ENCODE measurements at places on chromosomes 11 and 22.

DNA sequence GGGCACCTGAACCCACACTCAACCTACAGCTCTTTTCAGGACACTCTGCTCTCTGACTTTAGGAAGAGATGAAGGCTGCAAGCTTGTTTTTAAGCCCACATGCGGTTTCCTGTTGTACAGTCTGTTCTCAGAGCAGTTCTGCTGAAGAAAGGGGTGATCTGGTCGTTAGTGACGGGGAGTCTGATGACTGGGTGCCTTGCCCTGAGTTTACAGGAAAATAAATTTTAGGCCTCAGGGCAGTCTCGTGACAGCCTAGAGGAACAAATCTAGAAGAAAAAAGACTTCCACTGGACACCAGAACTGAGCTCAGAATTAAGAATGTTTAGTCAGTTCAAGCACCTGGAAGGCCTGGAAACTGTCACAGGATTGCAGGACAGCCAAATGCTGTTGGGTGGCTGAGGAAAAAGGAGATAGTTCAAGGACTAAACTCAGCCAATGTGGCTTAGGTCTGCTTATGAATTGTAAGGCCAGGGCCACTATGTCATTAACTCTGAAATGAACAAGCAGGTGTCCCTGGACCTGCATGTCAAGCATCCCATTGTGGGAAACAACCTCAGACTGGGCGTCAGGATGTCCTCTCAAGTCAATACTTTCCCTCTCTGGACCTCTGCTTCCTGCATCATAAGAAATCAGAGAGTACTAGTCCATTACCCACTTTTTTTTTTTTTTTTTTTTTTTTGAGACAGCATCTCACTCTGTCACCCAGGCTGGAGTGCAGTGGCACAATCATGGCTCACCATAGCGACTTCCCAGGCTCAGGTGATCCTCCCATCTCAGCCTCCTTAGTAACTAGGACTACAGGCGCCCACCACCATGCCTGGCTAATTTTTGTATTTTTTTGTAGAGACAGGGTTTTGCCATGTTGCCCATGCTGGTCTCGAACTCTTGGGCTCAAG lies 5.7 kb downstream of the PIK3IP1 start:
- DNase-seq: no peak

GRCh38 chr22:42282943-42283277 lies 12.5 kb upstream of the TCF20 start:
- DNase-seq: peak; percentile 25

DNA sequence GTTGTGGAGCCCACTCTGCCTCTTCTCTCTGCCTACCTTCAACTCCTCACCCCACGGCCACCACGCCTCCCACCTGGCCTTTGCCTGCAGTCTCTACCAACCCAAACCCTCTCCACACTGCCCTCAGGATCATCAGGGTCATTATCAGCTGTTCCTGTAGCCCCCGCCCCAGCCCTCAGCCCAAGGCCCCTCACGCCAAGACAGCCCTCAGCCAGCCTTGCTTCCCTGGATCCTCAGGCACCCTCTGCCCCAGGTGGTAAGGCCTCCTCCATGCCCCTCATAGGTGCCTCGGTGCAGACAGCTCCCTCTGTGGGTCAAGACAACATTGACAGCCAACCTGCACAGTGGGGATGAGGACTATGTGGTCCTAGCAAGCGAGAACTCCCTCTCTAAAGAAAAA lies 1.7 kb downstream of the SBF1 start:
- no peak for DNase-seq

DNA sequence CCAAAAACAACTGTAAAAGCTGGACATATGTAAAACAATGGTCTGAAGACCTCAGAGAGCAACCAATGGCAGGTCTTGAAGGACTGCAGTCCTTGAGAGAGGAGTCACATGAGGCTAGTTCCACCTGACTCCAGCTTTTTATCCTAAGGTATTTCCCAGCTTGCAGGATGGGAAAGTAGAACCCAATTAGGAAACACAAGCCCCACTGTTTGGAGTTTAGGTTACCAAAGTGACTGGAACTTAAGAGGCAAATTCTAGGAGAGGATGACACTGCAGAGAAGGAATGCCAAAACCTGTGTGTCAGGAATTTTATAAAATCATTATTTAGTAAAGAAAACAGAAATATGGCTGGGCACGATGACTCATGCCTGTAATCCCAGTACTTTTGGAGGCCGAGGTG lies 18.4 kb downstream of the OR2AT4 start:
- no peak for DNase-seq

DNA sequence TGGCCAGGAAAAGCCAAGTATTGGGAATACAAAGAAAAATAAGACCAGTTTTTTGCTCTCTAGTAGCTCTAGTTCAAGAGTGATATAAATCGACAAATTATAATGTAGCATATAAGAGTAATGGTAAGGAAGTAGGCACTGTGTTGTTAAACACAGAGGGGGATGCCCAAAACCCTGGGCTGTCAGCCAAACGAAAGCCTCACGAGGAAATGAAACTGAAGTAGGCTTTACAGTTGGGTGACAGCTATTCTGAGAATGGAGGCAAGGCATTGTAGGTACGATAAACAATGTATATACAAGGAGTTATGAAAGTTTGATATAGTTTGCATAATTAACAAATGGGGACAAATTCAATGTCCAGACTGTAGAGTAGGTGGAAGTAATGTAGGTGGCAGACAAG lies 176.4 kb downstream of the FAM181B start:
- DNase-seq: no peak

GRCh38 chr11:33391893-33392251 lies 134.7 kb downstream of the HIPK3 start:
- no peak for DNase-seq

DNA sequence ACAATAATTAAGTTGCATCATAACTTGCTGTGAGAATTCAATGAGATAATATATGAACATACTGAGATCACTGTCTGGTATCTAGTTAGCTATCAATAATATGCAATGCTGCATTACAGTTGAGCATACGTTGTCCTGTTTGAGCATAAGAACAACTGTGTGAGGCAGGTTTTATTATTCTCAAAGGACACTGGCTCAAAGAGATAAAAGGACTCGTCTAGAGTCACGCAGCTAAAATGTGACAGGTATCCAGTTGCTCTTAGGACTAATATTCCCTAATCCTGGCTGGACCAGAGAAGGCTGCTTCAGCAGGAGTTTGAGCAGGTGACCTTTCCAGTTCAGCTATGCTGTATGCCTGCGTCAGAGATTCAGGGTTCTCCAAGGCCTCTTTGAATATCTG lies 92.5 kb downstream of the PLEKHA7 start:
- no peak for DNase-seq

DNA sequence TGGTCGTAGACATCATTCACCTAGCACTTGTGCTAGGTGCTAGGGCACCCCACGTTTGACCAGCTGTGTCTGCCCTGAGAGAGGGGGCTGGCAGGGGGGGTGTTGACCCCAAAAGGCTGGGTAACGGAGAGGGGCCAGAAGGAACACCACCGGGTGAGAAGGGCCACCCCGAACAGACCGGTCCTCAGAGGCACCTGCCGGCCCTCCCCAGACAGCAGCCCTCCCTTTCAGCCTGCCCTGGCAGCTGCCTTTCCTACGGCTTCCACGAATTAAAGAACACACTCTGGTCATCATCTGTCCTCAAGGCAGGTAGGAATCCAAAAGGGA lies 977 bp upstream of the KCNJ5 start:
- no peak for DNase-seq

DNA sequence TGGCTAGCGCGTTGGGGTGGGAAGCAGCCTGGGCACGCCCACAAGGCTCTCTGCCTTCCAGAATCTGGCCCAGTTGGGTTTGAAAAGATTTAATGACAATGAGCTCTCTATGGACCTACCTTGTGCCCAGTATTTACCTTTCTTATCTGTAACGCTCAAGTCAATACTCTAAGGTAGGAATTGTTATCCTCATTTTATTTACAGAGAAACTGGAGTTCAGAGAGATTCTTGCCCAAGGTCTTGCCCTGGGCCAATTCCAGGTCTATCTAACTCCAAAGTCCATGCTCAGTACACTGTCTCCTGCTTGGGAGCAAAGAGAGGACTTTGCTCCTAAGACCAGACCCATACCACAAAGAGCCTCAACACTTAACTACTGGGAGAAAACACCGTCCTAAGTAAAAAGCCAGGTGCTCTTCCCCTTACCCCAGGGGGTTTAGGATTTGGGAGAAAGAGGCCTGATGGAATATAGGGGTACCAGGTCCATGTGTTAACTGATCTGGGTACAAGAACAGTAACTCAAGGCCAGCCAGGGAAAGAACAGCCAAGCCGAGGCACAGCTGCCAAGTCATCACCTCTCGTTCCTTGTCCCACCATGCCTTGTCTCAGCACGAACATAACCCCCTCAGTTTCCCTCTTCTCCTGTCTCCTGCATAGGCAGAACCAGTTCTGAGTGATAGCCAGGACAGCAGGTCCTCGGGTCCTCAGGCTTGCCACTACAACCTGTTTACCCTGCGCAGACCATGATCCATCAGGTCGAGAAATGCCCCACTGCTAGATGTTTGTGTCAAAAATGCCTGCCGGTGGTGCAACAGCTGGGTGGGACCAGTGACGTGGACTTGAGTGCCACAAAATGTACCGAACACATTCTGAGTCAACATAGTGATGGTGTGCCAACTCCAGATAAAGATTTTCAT lies 14.6 kb downstream of the APOA4 start:
- no peak for DNase-seq

GRCh38 chr22:33654173-33654895 lies 265.9 kb downstream of the LARGE1 start:
- no peak for DNase-seq

DNA sequence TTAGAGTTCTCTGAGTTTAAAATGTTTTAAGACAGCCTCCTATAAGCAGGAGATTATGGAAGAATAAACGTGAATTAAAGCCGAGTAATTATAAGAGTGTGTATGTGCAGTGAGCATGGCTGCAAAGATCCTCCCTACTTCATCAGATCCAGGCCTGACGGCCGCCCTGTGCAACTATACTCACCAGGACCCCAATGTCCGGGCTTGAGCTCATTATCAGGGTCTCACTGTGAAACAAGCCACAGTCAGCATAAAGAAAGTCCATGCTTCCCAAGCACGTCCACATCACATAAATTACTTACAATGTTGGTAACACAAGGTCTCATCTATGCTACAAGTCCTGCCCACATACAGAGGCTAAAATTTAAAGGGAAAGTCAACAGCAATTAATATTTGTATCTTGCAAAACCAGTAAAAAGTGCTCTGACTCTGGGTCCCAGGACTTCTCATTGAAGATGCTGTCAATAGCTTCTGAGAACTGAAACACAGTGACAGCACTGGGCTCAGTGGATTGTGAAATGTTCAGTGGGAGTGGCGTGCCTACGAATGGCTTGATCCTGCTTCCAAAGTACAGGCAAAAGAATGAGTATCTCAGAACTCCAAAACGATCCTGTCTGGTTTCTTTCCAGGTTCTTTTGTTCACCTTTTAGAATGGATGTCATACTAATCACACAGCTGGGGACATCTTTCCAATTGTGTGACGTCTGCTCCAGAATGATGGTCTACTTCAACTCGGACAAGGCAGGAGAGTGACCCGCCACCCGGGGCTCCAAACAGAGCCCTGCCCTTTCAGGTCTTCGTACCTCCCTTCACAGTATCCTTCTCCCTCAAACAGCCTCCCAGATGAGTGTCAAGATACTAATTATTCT lies 72.1 kb upstream of the ARFGAP3 start:
- no peak for DNase-seq

- DNase-seq: no peak
Observed at GRCh38 chr11:24240496-24241175, 256.2 kb upstream of the LUZP2 start.

- DNase-seq: no peak
Observed at GRCh38 chr11:69280994-69281393, 13.0 kb upstream of the MYEOV start.

- no peak for DNase-seq
Observed at GRCh38 chr11:113934761-113935160, 30.2 kb downstream of the HTR3B start.

DNA sequence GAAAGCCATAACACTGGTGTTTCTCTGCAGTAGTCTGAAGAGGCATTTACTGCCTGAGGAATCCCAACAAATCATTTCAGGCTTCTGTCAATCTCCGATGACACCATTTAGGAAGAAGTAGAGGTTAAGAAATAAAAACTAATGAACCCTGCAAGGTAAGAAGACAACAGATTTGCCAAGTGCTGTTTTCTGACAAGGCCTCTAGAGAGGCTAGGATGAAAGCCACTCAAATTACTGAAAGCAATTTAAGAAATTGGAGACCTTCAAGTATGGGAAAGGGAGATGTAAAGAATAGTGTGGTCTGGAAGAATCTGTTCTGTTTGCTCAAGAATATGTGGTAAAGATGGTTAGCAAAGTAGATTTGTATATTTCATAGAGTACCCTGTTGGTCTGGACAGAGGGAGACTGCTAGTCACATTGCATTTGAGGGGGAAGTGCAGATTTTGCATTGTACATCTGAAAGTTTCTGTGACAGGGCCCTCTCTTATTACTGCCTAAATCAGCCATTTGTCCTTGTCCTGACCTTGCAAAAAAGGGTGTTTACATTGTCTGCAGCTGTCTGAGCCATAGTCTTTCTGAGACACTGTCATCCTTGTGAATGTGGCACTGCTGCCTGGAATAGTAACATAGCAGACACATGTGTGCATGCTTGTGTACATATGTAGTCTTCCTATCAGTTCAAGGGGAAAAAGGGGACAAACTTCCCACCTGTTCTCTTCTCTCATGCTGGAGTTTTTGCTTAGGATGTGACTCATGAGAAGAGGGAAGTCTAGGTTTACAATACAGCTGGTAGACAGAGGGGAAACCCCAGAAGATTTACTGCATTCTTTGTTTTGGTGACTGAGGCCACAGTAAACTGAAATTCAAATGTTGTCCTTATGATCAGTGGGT lies 640.2 kb upstream of the KIRREL3 start:
- no peak for DNase-seq

DNA sequence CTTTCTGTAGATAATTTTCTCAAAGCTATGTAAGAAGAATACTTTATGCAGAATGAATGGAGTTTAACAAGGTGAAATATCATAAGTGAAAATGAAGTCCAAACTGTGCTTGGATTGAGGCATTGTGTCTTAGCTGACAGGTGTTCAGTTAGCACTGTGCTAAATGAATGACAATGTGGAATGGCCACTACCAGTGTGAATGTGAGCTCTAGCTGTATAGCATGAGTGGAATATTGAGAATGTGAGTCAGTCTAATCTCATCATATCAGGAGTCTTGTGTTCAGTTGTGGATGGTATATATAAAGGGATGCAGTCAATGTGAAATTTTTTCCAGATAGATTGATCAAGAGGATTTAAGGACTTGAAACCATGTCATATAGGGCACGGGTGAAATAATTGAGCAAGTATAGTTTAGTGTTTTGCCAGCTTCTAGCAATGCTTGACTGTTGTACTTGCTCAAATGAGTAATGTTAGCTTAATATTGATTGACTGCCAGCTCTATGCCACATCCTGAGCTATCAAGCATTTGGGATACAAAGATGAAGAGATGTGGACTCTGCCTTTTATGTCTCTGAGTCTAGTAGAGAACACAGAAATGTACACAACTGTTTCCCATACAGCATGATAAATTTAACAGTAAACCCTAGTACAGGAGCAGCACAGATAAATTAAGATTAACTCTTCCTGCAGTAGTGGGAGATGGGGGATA lies 10.6 kb upstream of the RAG2 start:
- DNase-seq: no peak
